Stimulated activated CD4-positive, alpha-beta T cell treated with anti-CD3 and anti-CD28 coated beads, TNF-alpha, amount 100 ng/mL, for 4 hours (primary cell): ENCODE measurements at places on chromosomes 3 and 15.

DNA sequence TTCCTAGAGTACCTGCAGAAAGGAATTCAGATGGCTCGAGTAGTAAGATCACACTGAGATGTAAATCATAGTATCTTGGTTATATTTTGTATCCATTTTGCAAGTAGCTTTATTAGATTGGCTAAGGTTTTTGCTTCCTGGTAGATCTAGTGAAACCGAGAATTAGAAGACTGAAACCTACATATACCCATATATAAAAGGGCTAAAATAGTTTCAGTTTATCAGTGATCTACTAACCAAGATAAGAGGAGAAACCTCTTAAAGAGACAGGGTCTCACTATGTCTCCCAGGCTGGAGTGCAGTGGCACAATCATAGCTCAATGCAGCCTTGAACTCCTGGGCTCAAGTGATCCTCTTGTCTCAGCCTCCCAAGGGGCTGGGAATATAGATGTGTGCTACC is 135.3 kb downstream of the PCCB start:
- no peak for DNase-seq

DNA sequence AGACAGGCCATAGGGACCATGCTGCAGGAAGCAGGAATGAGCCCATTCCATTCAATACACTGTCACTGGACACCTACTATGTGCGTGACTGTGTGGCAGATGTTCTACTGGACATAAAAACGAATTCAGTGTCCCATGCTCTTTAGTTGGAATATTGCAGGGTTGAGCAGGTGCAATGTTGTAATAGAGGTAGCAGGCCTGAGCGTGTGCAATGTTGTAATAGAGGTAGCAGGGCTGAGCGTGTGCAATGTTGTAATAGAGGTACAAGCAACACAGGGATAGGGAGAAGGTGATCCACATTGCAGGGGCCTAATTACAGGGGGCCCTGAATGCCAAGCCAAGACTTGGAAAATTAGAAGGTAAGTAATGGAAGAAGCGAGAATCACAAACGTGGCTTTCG is 261.4 kb upstream of the HES1 start:
- no peak for DNase-seq

DNA sequence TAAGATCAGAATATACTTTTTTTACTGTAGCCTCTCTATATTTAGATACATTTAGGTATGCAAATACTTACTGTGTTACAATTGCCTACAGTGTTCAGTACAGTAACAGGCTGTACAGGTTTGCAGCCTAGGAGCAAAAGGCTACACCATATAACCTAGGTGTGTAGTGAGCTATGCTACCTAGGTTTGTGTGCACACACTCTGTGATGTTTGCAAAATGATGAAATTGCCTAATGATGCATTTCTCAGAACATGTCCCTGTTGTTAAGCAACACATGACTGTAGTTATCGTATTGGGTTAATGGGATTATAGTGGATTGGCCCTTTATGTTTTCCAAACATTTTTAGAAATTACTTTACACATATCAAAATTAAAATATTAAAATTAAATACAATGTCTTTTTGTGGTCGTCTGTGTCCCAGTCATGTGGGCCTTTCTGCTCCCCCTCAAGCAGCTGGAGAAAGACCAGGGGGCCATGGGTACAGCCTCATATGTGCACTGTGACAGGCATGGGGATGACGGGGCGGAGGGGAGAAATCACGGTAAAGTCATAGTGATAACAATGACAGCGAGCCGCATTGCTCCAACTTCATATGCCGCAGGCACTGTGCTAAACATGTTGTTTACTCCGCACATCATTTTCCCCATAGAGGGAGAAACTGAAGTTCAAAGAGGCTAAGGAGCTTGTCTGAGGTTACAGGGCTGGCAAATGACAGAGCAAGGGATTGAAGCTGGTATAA is 27.4 kb upstream of the PLA2G4E start:
- no peak for DNase-seq

GRCh38 chr3:101850246-101851051 is 1.1 kb downstream of the NFKBIZ start:
- DNase-seq, result no peak

- DNase-seq, result no peak
Observed at GRCh38 chr3:171967932-171968678, 71.3 kb upstream of the FNDC3B start.

DNA sequence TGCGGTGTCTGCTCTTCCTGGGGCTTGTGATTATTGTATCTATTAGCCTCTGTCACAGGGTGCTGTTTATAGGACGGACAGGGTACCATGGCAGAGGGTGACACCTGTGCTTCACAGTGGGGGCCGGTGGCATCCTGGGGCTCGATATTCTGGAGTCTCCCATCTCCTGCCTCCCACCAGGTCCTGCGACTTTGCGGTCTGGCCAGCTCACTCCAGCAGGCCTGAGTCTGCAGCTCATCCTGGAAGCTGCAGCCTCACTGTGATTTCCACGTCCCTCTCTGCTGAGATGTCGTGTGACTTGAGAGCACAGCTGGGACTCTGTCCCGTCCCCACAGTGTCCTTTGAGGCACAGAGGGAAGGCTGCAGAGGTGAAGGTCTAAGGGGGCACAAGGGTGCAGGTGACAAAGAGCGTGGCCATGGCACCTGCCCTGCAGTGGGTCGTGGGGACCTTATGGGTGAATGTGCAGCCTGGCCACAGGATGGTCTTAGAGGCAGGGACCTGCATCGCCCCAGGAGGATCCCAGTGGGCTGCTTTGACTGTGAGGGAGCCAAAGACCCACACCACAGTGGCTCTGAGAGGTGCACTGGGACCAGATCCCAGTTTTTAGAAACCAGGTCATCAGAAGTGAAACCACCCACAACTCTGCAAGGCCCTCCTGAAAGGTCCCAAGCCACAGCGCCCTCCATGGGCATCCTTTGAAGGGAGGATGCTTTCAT is 172.8 kb downstream of the KLF13 start:
- no peak for DNase-seq

DNA sequence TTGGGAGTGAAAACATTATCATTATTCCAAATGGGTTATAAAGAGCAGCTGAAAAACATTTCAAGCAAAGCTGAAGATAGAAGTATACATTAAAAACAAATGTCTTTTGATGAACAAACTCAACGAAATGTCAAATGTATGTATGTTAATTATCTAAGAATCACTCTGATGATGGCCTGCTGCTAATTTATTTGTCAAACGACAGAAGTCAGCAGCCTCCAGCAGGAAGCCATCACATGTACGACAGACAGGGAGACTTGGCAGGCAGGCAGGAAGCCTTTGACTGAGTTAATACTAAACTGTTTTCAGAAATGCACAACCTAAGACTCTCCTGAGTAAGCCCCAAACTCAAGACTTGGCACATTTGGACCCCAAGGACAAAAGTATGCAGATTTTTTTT is 491.1 kb downstream of the ZNF385D start:
- no peak for DNase-seq

GRCh38 chr3:113721636-113722035 is 24.4 kb downstream of the NAA50 start:
- DNase-seq, result no peak

- no peak for DNase-seq
Observed at GRCh38 chr3:72660270-72661114, 187.8 kb downstream of the SHQ1 start.

GRCh38 chr3:2158828-2159227 is 60.2 kb downstream of the CNTN4 start:
- no peak for DNase-seq

- no peak for DNase-seq
Observed at GRCh38 chr3:9452417-9452816, 55.0 kb downstream of the SETD5 start.

- DNase-seq, result no peak
Observed at GRCh38 chr3:52792413-52792812, 2.2 kb upstream of the ITIH3 start.

DNA sequence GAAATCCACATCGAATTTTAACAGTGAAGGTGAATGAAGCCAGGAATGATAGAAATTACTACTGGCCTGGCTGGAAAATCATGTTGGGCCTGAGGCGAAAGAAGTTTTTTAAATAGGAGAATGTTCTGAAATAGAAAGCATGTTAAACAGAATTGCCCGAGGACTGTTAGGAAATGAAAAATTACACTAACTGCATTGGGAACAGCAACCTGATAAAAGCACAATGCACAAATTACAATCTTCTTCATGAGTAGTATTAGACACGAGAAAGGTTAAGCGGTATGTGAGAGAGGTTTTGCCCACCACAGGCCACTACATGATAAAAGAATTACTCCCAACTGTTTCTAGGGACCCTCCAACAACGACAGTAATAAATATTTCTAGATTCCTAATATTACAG is 18.9 kb downstream of the GBE1 start:
- DNase-seq, result no peak

DNA sequence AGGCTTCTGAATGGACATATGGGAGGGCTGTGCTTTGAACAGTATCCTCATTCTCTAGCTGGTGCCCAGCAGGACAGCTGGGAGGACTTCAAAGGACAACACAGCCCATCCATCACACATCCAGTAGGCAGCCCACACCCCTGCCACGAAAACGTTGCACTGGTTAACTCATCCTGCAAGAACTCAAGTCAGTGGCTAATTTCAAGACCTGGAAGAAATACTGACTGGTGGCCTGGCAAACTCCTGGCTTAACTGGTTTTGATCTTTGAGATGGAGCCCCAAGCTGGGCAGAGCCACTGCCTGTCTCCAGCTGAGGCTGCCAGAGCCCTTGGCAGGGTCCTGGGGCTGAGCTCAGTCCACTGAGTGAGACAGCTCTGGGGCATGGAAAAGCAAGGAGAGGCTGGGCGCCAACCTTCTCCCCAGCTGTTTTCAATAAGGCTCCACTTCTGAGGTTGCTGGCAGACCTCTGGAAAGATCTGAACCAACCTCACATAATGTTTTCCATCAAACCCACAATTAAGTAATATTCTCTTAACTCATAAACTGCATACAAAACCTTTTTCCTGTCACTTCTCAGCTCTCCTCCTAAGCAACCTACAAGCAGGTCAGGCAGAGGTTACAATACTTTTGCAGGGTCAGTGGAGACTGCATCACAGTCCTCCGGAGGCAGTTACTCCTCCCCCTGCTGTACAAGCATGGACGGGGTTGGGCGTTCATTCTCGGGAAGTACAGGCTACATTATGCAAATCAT is 110.3 kb downstream of the MYLK start:
- DNase-seq, result no peak

DNA sequence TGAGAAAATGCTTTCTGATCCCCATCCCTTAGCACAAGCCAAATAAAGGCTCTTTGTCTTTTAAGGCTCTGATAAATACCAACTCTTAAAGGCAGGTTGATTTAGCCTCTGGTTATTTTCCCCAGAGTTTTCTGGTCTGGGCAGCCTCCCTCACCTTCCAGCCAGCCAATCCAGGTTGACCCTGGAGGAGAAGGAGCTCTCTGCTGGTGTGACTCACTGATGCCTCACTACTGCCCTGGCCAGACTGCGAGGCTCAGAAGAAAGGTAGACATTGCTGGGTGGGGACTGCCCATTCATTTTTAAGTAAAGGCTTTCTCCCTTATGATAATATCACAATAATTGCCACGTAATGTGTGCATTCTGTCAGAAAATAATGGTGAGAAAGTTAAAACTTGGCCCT is 37.1 kb downstream of the SLCO3A1 start:
- no peak for DNase-seq

- no peak for DNase-seq
Observed at GRCh38 chr3:40725031-40725430, 200.3 kb downstream of the ZNF621 start.

- DNase-seq, result no peak
Observed at GRCh38 chr15:25092661-25093060, 137.9 kb downstream of the SNRPN start.

DNA sequence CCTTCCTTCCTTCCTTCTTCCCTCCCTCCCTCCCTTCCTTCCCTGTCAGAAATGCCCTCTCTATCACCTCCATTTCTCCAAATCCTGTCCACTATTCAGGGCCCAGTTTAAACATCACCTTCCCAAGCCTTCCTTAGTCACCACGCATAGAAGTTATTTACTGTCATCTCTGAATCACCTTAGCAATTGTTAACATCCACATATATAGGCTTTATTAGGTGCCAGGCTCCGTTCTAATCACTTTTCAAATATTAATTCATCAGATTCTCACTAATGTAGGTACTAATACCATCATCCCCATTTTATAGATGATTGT is 1.1 kb upstream of the MAGEF1 start:
- no peak for DNase-seq

GRCh38 chr15:27091270-27091940 is 120.4 kb downstream of the GABRG3 start:
- DNase-seq, result no peak

DNA sequence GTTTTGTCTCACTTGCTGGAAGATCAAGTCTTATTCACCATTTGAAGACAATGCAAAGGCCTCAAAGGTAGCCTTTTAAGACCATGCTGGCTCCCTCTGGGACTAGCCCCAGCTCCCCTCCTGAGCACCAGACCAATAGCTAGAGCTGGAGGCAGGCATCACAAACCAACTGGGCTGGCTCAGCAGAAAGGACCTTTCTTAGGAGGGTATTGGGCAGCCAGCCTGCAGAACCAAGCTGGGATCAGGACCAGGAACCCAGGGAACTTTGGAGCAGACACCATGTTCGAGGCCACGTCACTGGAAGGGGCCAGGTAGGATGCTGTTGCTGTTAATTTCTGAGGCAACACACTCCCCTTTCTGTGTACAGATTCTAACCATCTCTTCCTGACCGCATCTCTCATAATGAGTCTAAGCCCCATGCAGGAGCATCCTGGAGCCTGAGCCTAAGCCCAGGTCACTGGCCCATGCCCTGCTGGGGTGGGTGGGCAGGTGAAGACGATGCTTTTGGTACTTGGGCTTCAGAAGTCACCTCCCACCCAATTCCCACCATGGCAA is 81.4 kb upstream of the KLF13 start:
- DNase-seq, result no peak

GRCh38 chr15:55660153-55660552 is 72.0 kb upstream of the PYGO1 start:
- DNase-seq, result no peak

GRCh38 chr15:73650416-73651126 is 17.4 kb upstream of the NPTN start:
- DNase-seq, result no peak

- DNase-seq, result no peak
Observed at GRCh38 chr3:32239307-32240158, 1.1 kb downstream of the CMTM8 start.
